Stimulated activated CD4-positive, alpha-beta T cell treated with anti-CD3 and anti-CD28 coated beads, TNF-alpha, amount 100 ng/mL, for 4 hours (primary cell): ENCODE measurements at places on chromosomes 4 and X.

GRCh38 chr4:152014280-152014679, 253.5 kb upstream of the GATB start:
- DNase-seq = peak; percentile 12

- DNase-seq = no peak
Observed at GRCh38 chrX:120402369-120402768, 40.5 kb downstream of the ATP1B4 start.

DNA sequence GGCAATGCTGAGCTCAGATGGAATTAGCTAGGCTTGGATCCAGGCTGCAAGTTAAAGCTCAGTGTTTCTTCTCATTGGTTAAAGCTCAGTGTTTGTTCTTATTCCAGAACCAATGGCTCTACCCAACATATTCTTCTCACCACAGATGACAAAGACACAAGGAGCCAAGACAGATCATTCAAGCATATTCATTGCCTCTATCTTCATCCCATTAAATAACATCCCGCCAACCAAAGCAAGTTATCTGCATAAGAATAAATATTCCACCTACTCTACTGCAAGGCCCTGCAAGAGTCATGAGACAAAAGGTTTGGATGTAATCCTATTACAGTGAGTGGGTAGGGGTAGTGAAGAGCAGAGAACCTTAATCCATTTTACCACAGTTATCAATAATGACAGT, 766.5 kb downstream of the C4orf33 start:
- no peak for DNase-seq

DNA sequence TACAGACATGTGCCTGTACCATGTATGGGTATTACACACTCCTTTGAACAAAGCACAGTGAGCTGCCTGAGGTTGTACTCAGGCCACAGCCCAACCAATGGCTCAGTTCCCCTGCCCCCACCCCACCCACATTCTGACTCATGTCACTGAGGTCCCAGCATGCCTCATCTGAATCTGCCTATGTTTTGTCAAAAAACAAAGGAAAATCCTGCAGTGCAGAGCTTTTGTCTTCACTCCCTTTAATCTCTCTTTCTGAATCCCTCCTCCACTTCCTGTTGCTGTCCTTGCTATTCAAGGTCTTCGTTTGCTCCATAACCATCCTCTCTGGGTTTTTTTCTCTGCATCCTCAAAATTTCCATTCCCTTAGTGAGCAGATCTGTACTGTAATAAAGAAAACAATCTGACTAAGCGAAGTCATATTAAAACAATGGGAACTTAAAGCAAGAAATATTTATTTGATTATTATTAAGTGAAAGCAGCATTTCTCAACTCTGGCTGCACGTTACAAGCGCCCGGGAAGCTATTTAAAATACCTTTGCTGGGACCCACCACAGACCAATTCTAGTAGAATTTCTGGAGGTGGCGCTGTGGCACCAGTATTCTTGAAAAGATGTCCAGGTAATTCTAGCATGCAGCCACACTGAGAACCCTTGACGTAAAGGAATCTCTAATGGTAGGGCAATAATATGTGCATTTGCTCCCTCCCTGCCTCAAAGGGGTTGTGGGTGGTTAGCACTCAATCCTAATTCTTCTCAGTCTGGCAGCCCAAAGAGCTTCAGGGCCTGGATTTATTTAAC, 8.7 kb downstream of the GUCY2F start:
- DNase-seq = no peak

DNA sequence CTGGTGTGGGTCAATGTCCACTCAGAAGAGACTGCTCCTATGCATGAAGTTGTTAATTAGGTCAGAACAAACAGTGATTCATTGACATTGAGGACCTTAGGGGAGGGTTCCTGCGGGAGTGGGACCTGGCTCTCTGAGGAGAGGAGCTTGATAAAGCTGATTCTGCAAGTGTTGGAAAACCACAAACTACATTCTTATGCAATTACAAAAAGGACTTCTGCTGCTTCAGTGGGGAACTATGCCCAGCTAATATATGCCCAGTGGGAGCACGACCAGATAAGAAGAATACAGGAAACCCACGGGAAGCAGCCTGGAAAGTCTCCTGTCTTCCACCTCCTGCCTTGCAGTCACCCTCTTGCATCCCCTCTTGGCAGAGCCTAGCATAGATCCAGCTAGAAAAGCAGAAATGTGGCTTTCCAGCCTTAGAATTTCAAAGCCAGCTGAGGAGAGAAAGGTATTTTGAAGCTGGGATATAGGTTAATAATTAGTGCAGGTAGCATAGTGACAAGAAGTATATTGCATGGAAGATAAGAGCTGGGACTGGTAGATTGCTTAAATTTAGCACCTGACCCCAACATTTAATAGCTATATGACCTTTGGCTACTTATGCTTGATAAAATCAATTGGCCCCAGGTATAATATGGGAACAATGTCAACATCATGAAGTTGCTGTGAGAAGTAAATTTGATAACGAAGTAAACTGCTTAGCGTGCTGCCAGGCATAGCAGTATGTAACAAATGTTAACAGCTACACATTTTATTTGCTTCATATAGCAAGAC, 34.9 kb upstream of the UGT8 start:
- no peak for DNase-seq

DNA sequence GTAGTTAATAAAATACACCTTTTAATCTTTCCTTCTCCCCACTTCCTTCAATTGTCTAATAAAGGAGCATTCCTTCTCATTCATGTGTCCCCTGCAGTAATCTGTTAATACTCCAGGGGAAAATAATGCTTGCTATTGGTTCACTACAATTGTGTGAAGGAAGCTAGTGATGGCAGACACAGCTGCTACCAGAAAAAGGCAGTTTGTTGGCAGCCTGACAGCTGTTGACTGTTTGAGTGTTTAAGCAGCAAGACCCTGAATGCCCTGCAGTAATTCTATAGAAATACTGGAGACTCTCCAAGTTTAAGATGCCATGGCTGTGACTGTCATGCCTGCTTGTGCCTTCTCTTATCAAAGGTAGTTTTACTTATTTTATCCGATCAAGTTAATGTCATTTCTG, 359.5 kb downstream of the C4orf33 start:
- no peak for DNase-seq
